ENCODE measurements at places on chromosomes 3 and 15.
A peak's percentile ranks its signal among the peaks of the same experiment; 100 is the strongest.

DNA sequence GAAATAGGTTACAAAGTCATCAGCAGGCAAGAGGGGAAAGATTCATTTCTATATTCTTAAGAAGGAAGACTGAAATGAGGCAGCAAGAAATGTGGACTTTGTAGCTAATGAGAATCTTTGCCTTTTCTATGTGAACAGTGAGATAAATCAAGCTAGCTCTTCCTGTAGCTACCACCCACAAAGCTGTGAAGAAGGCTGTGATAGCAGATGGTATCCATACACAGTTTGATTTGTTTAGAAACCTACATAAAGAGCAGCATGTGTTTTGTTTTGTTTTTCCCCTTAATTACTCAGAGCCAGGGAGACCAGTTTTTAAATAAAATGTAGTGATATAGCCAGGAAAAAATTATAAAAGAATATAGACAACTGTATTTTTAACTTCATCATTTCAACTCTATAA lies 45.5 kb downstream of the TEX9 start:
- DNase-seq = no peak

DNA sequence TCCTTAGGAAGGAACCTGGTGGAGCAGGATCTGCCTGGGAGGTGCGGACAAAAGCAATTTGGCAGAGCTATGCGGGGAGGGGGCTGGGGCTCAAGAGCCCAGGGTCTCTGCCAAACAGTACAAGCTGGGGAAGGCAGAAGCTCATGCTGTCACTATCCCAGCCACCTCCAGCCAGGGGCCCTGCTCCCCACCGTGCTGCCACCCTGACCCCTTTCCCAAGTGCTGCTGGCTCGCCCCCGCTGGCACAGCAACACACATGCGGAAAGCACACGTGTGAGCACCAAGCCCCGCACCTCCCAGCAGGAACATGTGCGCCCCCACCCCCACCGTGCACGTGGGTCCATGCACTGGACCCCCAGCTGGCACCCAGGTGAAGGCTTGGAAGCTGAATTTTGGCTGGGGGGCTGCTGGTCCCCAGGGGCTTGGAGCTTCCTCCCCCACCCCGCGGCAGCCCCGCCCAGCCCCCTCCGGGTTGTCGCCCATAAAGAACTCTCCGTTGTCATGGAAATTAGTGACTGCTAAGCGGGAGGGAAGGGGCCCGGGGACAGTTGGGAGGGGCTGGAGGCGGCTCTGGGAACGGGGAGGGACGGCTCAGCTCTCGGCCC lies 742 bp downstream of the CAMKV start:
- no peak for DNase-seq

GRCh38 chr15:40899536-40900207 lies 5.4 kb downstream of the VPS18 start:
- DNase-seq = no peak

DNA sequence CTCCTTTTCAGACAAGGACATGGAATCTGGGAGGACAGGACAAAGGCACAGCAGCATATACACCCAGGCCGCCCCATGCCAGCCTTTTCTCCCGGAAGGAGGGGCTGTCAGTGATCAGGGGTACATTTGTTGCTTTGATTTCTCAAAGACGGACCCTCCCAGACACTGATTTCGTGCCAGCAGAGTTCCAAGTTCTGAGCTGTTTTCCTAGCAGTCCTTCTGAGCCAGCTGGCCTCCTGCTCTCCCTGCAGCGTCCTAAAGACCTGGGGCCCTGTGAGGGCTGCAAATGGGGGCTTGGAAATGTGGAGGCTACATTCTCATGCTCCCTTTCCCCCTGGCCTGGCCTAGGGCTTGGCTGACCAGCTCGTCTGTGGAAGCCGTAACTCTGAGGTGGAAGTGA lies 22.3 kb downstream of the CTSH start:
- DNase-seq = no peak

DNA sequence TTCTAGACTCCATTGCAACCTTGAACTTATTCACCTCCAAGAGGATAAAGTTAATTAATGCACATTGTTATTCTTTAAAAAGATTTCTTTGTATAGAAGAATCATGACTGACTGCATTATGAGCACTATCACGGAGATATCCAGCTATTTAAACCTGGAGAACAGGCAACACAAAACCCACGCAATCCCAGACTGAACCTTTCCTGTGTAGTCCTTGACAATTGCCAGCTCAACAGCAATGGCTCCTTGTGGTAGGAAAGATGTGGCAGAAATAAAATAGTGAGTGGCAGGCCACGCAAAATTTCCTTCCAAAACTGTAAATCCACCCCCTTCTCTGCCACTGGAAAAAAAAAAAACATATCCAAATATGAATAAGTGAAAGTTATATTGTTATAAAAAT lies 573.7 kb downstream of the EPHB1 start:
- DNase-seq = no peak

- DNase-seq = no peak
These were observed 181.8 kb upstream of the TBL1XR1 start for GRCh38 chr3:177379045-177379444.

DNA sequence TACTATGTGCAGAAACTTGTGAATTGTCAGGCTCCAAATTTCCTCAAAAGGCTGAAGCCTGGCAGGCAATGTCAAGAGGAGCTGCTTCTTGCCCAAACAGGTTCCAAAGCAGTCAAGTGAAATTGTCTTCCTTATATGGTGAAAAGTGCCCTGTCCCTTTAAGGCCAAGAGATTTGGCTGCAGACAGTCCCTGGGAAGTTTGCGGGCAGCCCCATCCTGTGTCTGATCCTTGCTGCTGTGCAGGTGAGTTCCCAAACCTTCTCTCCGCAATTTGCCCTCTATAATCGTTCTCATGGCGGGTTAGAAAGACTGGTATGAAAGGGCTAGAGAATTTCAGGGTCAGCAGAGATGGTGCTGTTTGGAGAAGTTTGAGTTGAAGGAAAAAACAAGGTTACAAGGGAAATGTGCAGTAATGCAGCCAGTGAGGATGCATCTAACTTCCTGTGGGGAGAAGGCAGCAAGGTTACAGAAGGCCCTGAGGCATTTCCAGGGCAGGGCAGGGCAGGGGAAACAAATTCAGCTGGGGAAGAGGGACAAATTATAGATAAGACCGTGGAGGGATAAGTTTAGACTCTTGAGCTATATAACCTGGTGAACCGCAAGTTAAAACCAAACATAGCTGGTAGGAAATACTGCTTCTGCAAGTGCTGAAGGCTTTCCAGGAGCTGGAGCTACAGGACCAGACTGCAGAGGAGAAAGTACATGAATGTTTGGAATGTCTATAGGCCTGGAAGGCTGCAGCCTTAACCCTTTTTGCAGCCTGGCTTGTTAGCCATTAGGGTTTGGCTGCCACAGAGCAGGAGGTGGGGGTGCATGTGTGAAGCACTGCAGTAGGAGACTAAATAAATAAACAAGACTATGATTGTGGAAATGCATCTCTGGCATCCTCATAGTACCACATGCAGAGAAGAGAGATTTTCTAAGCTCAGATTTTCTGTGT lies 256.2 kb upstream of the IL12A start:
- peak; percentile 68 for DNase-seq

- DNase-seq = no peak
These were observed 30.6 kb downstream of the HOMER2 start for GRCh38 chr15:82921939-82922338.

DNA sequence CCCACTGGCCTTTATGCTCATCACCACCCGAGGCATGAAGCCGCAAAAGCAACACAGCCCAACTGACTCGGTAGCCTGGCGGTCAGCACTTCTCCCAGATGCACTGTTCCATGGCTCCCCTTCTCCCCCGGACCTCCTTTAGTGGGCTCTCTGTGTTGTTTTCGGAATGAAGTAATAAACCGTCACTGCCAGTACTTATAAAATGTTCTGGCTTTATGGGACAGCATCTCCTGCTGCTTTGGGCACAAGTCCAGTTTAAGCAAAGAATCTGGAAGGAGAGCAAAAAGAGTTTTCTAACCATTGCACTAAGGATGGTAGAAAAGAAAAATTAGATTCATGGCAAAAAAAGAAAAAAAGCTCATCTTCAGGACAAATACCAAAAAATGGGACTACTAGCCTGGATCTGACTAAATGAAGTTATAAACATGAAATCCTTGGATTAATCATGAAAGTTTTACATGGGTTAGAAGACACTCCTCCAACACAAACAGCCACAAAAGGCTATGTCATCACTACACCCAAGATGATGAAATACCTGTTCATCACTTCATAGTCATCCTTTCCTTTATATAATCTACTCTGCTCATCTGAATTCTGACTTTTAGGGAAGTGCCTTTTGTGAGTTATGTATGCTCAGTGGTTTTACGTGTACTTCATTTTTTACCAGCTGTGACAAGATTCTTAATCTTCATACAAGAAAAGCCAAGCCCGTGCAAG lies 89.5 kb upstream of the UBE2E2 start:
- DNase-seq = peak; percentile 71

DNA sequence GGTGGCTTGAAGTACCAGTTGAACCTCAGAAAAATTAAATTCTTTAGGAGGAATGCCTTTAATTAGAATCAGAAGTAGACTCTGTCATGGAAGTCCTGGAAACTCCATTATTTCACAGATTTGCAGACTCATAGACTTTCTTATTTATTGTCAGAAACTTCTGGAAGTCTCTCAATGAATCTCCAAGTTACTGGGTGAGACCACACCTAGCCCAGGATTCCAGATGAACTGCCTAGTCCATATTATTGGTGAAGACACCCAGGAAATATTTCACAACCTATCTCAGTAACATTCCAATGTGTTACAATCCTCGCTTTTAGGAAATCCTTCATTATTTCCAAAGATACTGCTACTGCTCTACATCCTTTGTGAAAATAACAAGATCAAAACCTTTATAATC lies 6.5 kb upstream of the THBS1 start:
- peak; percentile 75 for DNase-seq

DNA sequence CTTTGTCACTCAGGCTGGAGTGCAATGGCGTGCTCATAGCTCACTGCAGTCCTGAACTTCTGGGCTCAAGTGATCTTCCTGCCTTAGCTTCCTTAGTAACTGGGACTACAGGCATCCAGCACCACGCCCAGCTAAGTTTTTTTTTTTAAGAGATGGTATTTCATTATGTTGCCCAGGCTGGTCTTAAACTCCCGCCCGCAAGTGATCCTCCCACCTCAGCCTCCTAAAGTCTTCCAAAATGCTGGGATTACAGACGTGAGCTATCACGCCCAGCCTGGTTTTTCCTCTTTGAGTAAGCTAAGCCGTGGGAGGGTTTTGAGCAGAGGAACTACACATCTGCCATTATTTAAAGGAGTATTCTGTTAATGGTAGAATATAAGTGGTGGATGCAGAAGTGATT lies 7.4 kb upstream of the LRRFIP2 start:
- peak; percentile 89 for DNase-seq

GRCh38 chr3:174170248-174170647 lies 688.9 kb upstream of the NAALADL2 start:
- no peak for DNase-seq

DNA sequence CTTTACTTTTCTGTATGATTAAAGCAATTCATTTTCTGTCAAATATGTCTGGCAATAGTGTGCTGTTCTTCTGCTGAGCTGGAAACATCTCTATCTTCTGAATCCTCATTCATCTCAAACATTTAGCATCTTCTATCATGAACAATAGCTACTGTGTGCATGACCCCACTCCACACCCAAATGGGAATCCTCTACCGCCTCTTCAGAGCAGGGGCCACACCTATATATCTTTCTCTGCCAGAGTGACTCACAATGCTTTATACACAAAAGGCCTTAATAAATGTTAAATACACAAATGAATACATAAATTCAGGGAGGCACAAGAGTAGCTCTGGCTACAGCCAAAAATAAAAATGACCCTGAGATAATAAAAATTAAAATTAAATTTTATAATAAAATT lies 8.0 kb downstream of the ALDH1A2 start:
- DNase-seq = peak; percentile 9

All from GM23248 (cell line).